Skeletal muscle cell (primary cell): ENCODE measurements at places on chromosomes 3 and 15.

DNA sequence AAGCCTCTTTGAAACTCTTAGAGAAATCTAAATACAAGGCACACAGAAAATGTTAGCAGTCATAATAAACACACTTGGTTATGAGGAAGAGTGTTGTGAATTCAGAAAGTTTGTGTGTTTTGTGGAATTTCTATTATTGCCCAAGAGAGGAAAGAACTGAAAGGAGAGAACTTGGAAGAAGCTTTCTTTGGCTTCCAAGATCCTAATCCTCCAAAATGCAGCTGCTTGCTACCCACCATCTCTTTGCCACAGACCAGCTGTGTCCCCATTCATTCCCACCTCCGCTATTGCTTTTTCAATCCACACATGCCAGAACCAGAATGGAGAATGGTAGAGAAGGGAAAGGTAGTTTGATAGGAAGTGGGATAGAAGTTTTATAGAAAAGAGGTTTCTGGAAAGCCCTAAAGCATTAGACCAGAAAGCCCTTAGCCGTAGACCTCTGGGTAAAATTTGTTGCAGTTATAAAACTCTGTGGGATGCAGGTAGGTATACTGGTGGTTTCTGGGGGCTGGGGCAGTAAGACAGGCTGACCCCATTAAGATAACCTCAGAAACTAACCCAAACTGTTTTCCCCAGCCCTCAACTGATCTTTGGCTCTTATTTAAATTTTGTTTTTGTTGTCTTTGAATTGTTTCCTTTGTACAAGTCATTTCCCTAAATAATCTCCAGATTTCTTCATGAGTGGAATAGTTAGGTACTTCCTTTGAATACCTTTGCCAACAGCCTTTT lies 108.5 kb downstream of the FILIP1L start:
- no peak for DNase-seq

GRCh38 chr3:122998856-122999255 lies 28.7 kb downstream of the SEMA5B start:
- no peak for DNase-seq

- DNase-seq, result no peak
These were observed 434.8 kb upstream of the DPH6 start for GRCh38 chr15:35980719-35981118.

DNA sequence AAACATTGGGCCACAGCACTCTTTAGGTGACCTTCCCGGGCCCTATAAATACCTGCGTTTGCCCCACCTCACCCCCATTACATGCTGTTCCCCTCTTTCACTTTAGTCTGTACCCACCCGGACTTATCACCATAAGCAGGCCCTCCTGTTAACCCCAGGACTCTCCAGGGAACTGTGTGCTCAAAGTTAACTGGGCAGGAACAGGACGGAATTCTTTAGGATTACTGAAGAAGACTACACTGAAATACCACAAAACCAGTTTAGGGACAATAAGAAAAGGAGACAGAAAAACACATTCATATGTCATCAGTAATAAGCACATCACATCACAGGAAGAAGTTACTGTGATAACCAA lies 45.5 kb downstream of the FSIP1 start:
- DNase-seq, result no peak

GRCh38 chr3:127675651-127676391 lies 3.1 kb downstream of the ABTB1 start:
- DNase-seq, result no peak

DNA sequence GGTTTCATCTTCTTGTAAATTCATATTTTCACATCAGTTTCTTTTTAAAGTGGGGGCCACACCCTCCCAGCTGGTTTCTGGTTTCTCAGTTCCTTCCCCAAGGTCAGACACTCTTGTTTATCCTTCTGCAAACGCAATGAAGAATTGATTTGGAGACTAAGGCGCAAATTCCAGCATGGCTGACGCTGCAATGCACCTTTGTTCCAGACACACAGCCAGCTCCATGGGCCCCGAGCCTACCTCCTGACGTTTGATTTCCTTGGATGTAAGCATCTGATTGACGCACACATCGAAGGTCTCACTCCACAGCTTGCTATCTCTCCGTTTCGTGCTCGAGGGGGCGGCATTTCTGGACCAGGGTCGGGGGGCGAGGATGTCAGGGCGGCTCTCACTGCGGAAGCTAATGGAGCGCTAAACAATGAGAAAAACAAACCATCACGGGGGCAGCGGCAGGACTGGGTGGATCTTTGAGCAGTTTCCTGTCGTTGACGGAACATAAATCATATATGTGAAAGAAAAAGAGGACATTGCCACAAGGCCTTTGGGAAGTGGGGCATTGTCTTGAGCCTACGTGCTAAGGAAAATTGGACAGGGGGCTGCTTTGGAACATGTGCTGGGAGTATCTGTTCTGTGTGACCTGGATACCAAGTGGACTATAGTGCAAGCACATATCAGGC lies 46.9 kb downstream of the ARHGEF3 start:
- DNase-seq, result no peak

GRCh38 chr15:79372428-79372827 lies 59.7 kb upstream of the MINAR1 start:
- DNase-seq, result no peak

GRCh38 chr3:99651531-99651930 lies 13.1 kb downstream of the COL8A1 start:
- peak; percentile 58 for DNase-seq

DNA sequence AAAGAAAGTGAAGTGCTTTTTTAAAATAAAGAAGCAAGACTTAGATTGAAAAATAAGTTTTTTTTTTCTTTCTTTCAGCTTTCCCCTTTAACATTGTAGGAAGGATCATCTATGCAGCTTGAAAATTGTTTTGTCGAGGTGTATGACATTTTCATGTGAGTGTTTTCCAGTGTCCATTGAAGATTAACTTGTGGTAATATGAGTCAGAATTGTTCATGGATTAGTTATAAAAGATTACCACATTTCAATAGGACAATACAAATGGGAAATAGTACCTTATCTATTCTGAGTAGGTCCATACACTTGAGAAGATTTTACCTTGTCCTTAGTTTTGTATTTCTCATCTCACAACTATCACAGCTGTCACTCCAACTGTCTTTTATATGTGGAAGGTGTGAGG lies 1234.7 kb downstream of the NSUN3 start:
- no peak for DNase-seq

DNA sequence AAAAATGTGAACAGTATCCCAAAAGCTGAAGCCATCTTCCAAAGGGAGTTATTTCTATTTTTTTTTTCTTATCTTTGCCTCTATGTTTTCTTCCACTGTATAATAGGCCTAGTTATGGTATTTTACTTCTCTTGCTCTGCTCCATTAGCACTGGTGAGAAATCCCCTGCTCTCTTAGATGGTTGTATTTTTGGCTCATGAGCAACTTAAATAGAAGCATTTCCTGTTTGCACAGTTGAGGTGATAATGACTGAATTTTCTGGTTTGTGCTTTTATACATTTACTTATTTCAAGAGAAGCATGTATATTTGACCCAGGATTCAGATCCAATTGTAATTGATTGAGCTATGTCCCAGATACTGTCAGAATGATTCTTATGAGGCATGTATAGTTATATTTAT lies 61.6 kb upstream of the CD200R1L start:
- no peak for DNase-seq

DNA sequence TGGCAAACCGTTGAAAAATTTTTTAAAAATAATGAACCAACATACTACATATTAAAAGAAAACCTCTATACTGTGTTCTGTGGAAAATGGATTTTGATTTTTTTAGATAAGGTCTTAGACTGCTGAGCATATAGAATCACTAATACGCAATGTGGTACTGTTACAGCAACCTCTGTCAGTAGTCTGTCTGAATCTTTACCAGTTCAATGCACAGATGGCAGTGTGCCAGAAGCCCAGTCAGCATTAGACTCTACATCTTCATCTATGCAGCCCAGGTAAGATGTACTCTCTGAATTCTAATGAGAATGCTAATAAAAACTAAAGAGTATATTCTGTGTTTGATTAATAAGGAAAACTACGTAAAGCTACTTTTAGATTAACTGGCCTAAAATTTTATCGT lies 31.3 kb upstream of the FAH start:
- no peak for DNase-seq

DNA sequence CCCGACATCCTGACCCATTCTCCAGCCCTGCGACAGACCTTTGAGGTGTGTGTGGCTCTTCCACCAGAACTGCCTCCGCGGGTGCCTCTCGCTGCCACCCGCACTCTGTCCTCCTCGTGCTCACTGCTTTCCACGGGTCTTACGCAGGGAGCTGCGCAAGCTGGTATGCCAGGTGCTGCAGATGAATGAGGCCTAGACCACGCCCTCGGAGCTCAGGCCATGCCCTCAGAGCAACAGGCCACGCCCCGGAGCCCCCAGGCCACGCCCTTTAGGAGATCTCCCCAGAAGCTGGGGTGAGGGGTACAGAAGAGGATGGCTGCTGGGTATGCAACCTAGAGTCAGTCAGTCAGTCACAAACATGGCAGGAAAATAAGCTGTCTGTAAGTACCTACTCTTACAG lies 300.3 kb downstream of the GABRG3 start:
- no peak for DNase-seq

- DNase-seq, result no peak
These were observed 77.2 kb downstream of the NBEAL2 start for GRCh38 chr3:47056705-47057104.

GRCh38 chr3:66473692-66474091 lies 27.1 kb downstream of the LRIG1 start:
- no peak for DNase-seq

GRCh38 chr15:38823263-38823662 lies 258.6 kb upstream of the RASGRP1 start:
- no peak for DNase-seq

DNA sequence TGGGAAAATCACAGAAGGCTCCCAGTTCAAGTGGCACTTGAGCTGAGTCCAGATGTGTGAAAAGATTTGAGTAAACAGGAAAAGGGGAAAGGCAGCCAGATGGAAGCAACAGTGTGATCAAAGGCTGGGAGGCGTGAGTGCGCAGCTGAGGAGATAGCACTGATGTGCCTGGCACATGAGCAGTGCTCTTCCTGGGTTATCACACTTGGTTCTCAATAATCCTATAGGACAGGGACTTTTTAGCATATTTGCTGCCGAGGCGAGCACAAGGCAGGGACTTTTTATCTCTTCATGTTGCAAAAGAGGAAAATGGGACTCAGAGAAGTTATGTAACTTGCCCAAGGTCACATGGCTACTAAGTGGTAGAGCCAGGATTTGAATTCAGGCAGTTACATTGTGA lies 39.6 kb downstream of the CORO2B start:
- no peak for DNase-seq

DNA sequence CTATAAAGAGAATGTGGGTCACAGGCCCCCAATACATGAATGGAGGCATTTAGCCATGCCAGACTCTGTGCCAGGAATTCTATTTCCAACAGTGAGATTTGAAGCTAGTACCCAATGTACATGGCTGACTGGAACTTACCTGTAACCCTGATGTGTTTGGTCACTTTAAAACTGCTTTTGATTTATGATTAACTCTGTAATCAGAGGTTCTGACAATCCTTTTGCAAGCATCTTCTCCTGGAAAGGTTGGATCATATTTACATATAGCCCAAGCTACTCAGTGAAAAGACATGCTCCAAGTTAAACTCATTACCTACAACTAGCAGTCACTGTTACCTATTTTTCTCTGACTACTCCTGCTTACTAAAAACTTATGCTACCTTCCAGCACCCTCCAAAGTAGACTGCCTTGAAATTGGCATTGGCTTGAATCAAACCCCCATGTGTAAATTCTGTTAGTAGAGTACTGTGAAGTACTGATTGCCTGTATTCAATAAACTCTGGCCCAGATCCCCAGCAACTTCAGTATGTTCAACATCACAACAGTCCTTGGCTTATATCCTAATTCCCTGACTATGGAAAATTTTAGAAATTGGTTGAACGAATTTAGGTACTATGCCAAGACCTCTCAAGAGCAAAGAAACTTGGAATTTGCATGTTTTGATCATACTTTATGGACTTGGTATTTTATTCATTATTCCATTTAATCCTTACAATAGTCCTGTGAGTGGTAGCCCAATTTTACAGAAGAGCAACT lies 665.6 kb upstream of the NECTIN3 start:
- DNase-seq, result no peak

GRCh38 chr15:73716417-73716816 lies 32.2 kb downstream of the CD276 start:
- DNase-seq, result no peak

- peak; percentile 61 for DNase-seq
These were observed 2.9 kb downstream of the STOML1 start for GRCh38 chr15:73989001-73989798.

DNA sequence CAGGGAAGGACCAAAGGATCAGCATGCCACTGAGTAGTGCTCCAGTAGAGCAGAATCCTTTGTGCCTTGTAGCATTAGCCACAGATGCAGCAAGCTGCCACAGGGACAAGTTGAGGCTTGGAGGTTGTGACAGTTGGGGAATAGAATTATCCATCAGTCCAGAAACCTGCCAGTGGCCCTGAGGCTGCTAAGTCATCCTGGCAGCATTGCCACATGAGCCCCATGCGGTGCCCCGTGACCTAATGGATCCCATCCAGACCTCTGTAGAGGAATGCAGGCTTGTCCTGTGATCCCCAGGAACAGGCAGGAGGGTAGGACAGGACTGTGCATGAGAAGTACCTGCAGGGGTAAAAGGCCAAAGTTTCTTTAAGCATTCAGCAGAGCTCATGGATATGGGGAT lies 51.7 kb downstream of the BOC start:
- DNase-seq, result no peak
